CD4-positive, alpha-beta T cell treated with Interleukin-4 for 4 hours (primary cell): ENCODE measurements at places on chromosomes 12 and 14.

DNA sequence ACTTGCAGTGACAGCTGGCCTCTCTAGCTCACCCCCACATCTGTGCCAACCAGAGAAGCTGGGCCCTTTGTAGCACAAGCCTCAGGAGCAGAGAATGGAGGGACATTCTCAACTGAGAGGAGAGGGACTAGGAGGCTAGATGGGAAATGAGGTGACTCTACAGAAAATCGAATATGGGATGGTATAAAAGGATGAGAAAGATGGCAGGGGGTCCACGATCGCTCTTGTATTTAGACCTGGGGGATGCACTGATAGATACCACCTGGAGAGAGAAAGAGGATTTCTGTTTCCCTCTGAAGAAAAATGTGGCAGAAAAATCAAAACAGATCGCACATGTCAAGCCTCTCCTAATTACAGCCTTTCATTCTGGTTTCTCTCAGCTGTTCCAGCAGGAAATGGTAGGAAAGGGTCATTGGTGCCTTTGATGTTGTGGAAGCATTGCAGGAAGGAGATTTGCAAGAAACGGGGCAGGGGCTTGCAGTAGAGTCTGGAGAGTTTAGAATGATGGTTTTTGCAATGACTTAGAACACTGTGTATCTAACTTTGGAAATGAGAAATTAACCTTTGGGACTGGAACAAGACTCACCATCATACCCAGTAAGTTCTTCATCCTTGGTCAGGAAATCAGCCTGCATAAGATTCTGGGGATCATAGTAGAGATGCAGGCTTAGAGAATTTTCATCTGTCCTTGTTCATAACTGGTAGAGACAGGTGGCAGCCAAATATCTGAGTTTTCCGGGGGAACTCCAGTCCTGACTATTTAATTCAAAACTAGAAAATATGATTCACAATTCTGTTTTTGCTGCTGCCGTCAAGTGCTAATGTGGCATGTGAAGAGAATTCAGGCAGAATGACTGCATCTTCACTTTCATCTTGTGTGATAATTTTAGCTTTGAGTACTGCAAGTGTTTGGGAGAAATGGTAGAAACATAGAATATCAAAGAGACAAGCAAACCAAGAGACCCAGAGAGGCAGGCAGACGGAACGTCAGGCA, 98.8 kb downstream of the DAD1 start:
- peak; percentile 61 for DNase-seq

GRCh38 chr12:79657136-79657535, 33.6 kb downstream of the PAWR start:
- no peak for DNase-seq

GRCh38 chr12:131002216-131002631, 48.5 kb downstream of the ADGRD1 start:
- DNase-seq, result no peak

DNA sequence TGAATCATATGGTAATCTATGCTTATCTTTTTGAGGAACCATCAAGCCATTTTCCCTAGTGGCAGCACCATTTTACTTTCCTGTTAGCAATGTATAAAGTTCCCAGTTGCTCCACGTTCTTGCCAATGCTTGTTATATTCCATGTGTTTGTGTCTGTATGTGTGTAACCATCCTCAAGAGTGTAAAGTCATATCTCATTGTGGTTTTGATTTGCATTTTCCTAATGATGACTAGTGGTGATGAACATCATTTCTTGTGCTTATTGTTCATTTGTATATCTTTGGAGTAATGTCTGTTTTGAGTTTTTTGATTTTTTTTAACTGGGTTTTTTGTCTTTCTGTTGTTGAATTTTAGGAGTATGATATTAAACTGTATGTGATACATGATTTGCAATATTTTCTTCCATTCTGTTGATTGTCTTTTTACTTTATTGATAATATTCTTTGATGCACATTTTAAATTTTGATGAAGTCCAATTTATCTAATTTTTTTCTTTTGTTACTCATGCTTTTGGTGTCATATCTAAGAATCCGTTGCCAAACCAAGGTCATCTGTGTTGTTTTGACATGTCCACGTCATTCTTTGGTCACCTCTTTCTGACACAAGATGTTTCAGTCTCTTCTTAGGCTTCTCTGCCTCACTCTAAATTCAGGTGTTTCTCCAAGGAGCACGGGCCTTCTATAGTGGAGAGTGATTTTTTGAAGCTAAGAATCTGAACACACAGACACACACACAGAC, 36.1 kb downstream of the PPHLN1 start:
- no peak for DNase-seq

DNA sequence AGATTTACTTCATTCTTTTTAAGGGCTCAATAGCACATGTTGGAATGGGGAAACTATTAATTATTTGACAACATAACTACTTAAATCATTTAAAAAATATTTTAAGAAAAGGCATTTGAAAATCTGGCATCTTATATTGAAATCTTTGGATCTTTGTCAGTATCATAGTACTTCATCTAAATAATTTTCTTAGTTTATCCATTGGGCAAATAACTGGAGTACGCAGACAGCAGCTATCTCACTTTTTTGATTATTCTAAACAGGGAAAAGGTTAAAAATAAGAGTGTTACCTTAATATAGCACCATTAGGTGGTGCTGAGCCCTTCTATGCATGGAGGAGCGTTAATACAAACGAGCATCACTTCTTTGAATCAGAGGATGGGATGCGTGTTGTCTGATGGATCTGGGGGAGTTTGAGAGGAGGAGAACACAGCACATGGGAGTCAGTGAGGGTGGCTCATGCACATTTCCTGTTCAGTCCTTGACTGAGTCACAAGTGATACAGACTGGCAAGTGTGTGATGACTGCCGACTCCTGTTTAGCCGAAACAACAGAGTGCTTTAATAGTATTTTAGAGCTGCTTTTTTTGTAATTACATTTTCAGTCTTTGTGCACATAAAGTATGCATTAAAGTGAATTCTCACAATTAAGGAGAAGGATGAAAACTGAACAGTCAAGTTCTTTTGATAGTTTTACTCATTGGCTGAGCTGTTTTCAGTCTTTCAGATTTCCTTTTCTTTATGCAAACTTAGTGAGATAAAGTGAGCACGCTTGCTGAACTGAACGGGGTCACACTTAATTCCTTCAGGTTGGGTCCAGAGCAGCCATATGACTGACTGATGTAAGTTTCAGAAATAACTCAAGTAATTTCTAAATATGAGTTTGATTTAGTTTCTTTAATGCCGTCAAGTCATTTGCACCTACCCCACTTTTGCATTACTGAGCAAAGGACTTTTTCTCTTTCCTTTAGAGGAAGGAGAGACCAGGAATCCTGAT, 92.7 kb downstream of the DIP2B start:
- peak; percentile 64 for DNase-seq

GRCh38 chr12:15122344-15122743, 98.9 kb downstream of the RERG start:
- no peak for DNase-seq

GRCh38 chr12:21941506-21942376, 515 bp upstream of the ABCC9 start:
- DNase-seq, result no peak

GRCh38 chr14:92787554-92787953, 6.6 kb upstream of the GOLGA5 start:
- no peak for DNase-seq
